Neural crest cell (in vitro differentiated cells): ENCODE measurements at places on chromosomes 4 and X. TPM values are rescaled to one million over a fixed set of nuclear protein-coding genes. Genes with fewer than 3 reads are reported as not detected.

Gene HTN1
- total RNA-seq = not detected in 2 replicates

GRCh38 chr4:87050596-87050995, 115.8 kb downstream of the AFF1 start:
- no peak for DNase-seq

DNA sequence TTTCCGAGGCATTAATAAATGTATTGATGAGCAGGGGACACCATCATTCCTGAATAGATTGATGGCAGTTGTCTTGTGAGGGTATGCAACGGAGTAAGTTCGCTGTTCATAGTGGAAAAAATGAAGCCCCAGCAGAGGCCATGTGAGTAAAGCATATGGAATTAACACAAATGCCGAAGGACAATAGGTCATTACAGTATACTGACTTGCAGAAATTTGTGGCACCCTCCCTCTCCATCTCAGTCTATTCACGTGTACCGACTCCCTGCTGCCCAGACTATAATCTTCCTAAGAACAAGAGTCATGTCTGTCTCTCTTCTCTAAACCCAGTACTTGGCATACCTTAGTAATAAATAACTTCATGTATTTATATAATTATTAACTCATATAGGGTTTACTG, 47.1 kb upstream of the PCDH10 start:
- no peak for DNase-seq

GRCh38 chrX:129025376-129025775, 497.9 kb downstream of the SMARCA1 start:
- no peak for DNase-seq

DNA sequence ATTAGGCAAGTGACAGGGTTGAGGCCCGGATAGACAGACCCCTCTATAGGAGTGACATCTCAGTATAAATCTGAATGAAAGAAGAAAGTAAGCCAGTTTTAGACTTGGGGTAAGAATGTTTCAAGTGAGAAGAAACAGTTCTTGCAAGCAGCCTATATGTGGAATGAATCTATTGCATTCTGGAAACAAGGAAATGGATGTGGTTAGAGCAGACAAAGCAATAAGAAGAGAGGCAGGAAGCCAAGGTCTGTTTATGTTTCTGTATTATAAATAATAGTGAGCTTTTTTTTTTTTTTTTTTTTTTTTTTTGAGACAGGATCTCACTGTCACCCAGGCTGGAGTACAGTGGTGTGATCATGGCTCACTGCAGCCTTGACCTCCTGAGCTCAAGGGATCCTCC, 255.8 kb downstream of the UNC5C start:
- DNase-seq = no peak

- no peak for DNase-seq
These were observed 49.4 kb downstream of the FHL1 start for GRCh38 chrX:136196691-136197155.

DNA sequence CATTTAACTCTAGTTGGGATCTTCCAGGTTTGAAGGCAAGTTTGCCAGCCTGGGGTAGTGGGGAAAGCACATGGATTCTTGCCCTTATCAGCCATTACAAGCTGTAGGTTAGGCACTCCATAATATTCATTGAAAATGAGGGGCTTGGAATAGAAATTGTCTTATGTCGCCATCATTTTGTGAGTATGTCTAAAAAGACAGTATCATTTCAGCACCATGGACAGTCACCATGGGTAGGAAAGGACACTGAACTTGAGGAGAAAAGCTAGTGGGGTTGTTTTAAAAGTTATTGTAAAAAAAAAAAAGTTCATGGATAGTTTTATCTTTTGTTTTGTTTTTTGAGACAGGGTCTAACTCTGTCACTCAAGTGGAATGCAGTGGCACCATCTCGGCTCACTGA, 356.1 kb downstream of the HNRNPD start:
- peak; percentile 25 for DNase-seq

- no peak for DNase-seq
These were observed 8.2 kb upstream of the YIPF6 start for GRCh38 chrX:68490644-68491043.
